ENCODE measurements at places on chromosomes 11 and 22.

- no peak for DNase-seq
Measured at GRCh38 chr11:3885855-3886254, 30.4 kb downstream of the STIM1 start.

- DNase-seq = no peak
Measured at GRCh38 chr11:61082062-61082870, 20.0 kb upstream of the CD5 start.

DNA sequence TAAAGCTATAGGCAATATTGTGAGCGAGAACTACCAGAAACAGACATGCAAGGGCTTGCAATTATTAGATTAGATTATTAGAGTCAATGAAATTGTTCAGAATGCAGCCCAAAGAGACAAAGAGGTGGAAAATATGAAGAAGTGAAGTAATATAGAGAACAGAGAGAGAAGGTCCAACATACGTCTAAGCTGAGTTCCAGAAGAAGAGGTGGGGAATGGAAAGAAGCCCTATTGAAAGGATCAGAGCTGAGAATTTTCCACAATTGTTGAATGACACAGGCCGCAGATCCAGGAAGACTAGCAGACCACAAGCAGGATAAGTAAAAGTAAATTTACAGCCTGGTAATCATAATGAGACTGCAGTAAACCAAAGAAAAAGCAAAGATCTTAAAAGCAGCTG is 93.2 kb downstream of the EXT2 start:
- no peak for DNase-seq

- DNase-seq = no peak
Measured at GRCh38 chr22:45248832-45249561, 8.3 kb upstream of the KIAA0930 start.
